ENCODE measurements at places on chromosomes 5 and 9.

- DNase-seq = no peak
These were observed 313.6 kb upstream of the CD180 start for GRCh38 chr5:67510204-67510603.

- DNase-seq = no peak
These were observed 550.9 kb downstream of the RAB3C start for GRCh38 chr5:59133764-59134261.

- DNase-seq = no peak
These were observed 71.3 kb downstream of the HRH2 start for GRCh38 chr5:175728885-175729828.

DNA sequence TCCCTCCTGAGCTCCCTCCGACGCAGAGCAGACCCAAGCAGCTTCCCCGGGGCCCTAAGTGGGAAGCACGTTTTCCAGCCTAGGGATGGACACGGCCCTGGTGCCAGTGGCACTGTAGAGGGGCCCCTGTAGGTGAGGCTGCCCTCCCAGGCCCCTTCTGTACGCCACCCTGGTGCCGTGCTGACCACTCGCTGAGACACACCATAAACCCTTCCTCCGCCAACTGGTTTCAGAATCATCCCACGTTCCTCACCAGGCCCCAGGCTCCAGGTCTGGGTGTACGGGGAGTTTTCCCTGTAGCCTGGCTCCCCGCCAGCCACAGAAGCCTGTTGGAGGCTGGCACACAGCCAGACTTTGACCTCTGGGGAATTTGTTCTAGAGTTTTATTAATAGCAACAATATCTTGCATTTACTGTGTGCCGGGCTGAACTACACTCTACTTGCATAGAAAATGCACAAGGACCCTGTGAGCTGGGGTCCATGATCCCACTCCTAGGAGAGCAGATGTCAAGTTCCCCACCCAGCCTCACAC lies 18.2 kb upstream of the WDR38 start:
- no peak for DNase-seq

- DNase-seq = no peak
These were observed 2200.4 kb upstream of the C9orf72 start for GRCh38 chr9:29773676-29774075.

DNA sequence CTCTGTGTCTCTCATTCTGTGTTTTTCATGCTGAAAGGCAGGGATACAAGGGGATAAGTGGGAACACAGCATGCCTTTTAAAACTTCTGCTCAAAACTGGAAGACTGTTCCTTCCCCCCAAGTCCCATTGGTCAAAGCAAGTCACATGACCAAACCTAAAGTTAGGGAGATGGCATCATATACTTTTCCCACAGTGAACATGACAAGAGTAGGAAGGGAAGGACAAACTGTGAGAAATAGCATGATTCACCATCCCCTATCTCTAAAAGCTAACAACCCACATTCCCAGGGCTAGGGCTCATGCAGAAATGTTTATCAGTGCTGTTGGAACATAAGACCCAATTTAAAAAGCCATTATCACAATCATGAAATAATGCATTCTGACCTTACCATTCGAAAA lies 24.2 kb upstream of the SHISAL2B start:
- no peak for DNase-seq

DNA sequence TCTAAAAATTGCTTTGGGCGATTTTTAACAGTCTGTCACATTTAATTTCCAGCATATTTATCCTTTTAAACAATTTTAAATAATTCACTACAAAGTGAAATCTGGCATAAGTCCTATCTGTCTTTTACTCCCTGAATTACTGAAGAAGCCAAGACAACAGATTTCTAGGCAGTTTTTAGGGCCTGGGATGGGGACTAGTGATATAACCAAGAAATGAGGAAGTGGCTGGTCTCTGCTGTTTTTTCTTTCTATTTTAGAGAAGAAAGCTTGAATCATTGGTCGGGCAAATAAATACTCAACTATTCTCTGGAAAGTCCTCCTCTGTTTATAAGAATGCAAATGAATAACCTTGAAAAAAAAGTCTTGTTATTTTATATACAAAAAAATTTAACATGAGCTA lies 79.7 kb upstream of the SSBP2 start:
- DNase-seq = no peak

DNA sequence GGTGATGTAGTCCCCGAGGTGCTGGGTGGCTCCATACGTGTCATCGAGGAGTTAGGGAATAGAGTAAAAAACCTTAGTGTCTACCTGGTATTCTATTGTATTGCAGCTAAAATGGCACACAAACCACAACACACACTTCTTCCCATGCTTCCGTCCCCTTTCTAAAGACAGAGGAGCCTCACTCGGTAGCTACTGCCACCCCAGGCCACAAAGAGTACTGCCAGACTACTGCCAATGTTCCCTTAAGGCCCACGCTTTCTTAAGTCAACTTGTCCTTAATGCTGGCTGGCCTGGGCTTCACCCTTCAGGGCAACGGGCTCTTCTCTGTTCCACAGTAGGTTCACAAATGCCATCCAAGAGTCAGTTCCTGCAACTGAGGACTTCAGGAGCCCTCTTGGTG lies 673.0 kb downstream of the ELAVL2 start:
- no peak for DNase-seq

GRCh38 chr5:163330723-163331668 lies 106.4 kb upstream of the CCNG1 start:
- no peak for DNase-seq

DNA sequence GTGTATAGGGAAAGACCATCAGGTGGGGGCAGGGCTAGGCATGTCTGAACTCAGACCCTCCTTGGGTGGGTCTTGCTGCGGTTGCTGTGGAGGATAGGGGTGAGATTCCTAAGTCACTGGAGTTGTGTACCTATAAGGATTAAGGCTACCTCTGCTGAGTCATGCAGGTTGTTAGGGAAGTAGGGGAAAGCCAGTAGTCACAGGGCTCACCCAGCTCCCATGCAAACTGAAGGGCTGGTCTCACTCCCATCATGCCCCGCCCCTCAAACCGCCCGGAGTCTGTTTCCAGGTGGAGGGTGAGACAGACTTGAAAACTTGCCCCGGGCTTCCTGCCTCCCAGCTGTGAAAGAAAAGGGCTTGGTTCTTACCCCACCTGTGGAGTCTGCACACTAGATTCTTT lies 161.8 kb downstream of the CAVIN4 start:
- DNase-seq = no peak

Data from T-helper 9 cell (primary cell).